ENCODE measurements at places on chromosomes 5 and 9.

GRCh38 chr9:136662656-136663581 is at the start of gene EGFL7:
Gene EGFL7, plus strand, starts transcription at chr9:136662916. Its CDS starts 5,367 bp downstream, at chr9:136668283.
- no peak for DNase-seq

GRCh38 chr5:53642061-53642460 is 81.6 kb downstream of the NDUFS4 start:
- no peak for DNase-seq

GRCh38 chr9:131422241-131422792 is 28.4 kb downstream of the PRRC2B start:
- DNase-seq = no peak

GRCh38 chr9:127129073-127129717 is 6.8 kb upstream of the ANGPTL2 start:
- DNase-seq = no peak

DNA sequence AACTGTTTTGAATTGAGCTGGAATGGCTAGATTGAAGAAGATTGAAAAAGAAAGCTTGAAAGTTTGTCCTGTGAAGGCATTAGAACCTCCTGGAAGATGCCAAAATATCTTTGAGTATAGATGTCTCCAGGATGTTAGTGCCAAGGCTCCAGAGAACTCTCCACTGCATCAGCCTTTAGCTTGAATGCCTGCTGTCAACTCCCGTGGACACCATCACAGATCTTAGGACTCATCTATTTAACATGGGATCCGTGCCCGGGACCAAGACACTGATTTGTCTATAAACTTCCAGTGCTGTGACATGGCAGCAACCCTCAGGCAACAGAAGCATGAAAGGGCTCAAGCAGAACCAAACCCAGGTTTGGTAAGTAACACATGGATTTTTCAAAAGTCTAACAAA is 670.9 kb upstream of the ST8SIA4 start:
- no peak for DNase-seq

DNA sequence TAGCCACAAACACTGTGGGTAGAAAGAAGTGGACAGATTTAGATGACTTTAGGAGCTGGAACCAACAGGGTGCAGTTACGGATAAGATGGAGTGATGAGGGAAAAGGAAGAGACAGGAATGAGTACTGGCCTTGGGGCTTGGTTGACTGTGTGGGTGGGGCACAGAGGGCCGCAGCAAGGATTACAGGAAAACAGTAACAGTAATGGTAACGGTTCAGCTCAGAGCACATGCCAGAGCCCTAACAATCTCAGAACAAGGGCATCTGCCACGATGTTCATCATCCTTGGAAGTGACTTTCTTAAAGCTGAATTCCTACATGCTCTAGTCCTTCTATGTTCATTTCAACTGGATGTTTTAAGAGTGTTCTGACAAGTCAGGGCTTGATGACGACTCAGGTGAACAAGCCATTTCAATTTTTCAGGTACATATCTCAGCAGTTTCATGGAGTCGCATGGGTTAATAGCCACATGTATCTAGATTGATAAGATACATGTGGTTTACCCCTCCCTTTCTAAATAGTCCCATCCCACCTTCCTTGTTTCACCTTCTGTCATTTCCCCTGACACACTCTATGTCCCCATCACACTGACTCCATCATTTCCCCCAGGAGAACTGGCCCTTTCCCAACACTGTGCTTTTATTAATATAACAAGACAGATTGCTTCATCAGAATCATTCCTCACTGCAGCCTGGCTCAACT is 65.0 kb downstream of the CEMIP2 start:
- no peak for DNase-seq

DNA sequence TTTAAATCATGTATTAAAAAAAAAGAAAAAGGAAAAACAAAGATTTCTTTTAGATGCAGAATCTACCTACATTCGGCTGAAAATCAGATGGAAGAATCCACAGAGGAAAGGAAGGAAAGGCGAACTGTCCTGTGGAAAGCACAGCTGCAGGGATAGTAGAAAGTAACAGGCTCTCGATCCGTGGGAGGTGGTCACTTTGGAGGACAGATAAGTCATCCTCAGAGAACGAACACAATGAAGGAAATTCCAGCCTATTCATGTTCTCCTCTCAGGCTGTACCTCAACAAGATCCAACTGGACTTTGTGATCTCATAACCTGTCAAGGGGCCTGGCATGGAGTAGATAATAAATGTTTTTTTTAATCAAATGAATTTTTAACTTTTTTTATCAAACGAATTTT is 72.8 kb downstream of the NR6A1 start:
- DNase-seq = peak; percentile 75

GRCh38 chr5:60295423-60295822 is 401.9 kb upstream of the PDE4D start:
- peak; percentile 50 for DNase-seq

- no peak for DNase-seq
These were observed 50.3 kb downstream of the ALG2 start for GRCh38 chr9:99171225-99172123.

DNA sequence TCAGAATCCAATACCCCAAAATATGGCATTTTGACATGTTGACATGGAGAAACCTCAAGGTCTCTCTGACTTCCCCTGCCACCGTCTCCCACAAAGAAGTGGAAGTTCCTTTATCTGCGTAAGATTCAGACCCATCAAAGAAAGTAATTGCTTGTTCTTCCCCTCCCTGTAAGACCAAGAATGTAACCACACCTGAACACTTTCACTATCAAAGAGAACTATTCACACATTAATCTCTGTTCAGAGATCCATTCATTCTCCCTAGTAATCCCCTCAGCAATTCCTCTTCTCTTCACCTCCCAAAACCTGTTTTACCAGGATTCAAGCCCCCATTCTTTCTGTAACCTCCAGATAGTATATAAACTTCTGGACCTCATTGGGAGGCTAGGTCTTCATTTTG is 4.1 kb upstream of the SLC1A1 start:
- no peak for DNase-seq

DNA sequence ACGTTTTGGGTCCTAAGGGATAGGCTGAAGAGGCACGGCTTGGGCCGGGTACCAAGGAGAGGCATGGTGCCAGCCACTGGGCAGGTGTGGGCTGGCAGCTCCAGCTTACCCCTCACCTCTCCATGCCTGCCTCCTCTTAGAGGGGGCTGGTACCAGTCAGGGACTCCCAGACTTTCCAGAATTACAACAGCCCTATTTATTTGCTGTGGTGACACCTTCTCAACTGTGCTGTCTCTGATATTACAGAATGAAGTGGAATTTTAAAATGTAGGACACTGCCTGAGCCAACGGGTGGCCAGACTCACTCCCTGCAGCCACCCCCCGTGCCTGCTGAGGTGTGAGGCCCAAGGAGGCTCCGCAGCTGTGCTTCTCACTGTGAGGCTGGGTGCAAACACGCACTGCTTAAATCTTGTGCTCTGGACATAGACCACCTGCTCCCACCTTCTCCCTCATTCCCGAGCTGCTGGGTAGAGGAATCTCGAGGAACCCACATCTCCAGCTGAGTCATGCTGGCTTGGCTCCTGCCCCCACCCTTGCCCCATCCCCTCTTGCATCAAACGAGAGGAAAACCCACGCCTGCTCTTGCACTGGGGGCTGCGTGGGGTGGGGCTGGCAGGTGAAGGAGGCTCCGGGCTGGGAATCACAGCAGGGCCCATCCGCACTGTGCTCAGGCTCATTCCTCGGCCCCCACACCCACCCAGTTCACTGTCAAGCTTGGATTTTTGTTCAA is 47.9 kb downstream of the PRRT1B start:
- no peak for DNase-seq

GRCh38 chr5:173812811-173813550 is 75.2 kb upstream of the CPEB4 start:
- no peak for DNase-seq

DNA sequence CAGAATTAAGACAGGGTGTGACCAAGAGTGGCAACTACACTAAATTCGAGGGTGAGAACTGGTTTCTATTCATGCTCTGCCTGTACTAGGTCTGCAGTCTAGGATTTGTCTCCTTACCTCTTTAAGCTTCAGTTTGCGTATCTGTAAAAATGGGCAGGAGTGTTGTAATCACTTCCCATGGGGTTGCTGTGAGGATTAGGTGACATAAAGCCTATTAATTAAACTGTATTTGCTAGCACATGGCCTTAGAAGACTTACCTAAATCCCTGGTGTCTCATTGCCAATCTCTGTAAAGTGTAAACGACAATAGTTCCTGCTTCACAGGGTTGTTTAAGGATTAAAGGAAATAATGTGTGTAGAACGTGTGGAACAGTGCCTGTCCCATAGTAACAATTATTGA is 193.6 kb downstream of the DRD1 start:
- no peak for DNase-seq

DNA sequence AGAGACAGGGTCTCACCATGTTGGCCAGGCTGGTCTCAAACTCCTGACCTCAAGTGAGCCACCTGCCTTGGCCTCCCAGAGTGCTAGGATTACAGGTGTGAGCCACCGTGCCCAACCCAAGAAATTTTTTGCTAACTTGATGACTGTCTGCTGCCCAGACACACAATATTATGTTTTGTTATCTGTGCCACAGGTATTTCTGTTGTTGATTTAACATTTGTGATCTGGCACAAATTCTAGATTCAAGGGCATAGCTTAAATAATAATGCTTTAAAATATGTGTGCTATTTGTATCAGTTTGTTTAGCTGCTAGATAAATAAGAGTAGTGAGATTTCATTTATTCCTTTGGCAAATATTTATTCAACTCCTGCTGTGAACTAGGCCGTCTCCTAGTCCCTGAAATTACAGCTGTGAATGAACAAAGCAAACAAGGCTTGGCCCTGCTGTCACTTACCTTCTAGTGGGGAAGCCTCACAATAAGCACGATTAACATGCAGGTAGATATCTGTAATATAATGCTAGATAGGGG is 35.3 kb downstream of the GAPVD1 start:
- no peak for DNase-seq

- DNase-seq = peak; percentile 12
These were observed 31.7 kb downstream of the GPR21 start for GRCh38 chr9:123065196-123065595.

DNA sequence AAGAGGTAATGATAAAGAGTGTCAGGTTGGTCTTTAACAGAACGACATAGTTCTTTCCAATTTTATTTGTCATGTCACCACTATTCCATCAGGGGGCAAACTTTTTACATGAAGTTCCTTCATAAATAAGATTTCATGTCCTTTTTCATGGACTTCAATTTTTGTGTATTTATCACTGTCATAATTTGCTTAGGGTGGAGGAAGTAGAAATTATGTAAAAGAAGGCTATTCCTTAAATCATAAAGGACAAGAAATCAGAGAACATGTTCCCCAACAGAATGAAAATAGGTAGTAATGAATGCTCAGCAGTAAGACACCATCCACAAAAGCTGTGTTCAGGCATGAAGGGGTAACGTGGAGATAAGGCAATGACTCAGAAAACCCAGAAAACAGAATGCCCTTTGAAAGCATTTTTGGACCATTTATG is 72.7 kb downstream of the ZFAND5 start:
- peak; percentile 31 for DNase-seq

GRCh38 chr9:121851641-121852091 is 200.2 kb downstream of the DAB2IP start:
- no peak for DNase-seq

DNA sequence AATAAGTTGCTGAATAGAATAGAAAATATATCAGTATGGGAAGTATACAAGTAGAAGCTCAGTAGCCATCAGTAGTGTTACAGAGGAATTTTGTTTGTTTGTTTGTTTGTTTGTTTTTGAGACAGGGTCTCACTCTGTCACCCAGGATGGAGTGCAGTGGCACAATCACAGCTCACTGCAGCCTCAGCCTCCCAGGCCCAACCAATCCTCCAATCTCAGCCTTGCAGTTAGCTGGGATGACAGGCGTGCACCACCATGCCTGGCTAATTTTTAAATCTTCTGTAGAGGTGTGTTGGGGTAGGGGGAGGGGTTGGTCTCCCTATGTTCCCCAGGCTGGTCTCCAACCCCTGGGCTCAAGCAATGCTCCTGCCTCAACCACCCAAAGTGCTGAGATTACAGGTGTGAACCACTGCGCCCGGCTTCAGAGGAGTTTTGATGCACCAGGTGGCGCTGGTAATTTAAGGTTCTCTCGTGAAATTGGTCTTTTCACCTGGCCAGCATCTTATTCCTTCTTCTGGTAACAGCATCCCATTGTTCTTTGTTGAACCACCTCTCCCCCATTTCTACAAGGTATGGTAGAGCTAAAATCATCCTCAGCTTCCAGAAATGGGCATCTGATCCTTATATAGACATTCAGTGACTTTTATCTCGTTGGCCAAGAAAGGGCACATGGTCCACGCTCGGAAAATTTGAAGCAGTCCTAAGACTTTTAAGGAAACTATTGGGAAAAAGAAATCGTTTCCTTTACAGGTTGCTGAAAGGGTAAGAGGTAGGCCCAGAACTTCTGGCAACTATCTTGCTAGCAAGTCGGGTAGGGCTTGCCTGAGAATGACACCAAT is 157.1 kb downstream of the ARRDC3 start:
- DNase-seq = no peak

- DNase-seq = no peak
These were observed 28.7 kb upstream of the ECM2 start for GRCh38 chr9:92564504-92564903.

DNA sequence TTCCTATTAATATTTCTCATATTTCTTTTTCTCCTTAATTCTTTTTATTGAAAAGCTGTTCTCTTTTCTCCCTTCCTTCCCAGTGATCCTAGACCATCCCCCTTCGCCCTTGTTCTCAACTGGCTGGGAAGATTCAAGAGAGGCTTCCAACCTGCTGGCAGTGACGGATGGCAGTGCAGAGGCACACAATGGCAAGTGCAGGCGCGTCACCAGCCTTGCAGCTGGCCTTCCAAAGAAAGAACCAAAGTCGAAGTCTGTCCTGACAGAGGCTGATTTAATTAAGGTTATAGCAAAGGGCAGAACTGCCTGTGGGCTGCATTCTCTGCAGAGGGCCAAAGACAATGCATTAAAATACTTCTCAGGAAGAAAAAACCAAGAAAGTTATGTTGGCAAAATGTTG is 7.4 kb downstream of the CEMIP2 start:
- DNase-seq = no peak

DNA sequence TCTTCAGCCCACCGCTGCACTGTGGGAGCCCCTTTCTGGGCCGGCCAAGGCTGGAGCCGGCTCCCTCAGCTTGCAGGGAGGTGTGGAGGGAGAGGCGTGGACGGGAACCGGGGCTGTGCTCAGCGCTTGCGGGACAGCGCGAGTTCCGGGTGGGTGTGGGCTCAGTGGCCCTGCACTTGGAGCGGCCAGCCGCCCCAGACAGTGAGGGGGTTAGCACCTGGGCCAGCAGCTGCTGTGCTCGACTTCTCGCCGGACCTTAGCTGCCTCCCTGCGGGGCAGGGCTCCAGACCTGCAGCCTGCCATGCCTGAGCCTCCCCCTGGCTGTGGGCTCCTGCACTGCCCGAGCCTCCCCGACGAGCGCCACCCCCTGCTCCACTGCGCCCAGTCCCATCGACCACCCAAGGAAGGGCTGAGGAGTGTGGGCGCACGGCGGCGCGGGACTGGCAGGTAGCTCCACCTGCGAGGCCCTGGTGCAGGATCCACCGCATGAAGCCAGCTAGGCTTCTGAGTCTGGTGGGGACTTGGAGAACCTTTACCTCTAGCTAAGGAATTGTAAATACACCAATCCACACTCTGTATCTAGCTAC is 92.9 kb upstream of the MAST4 start:
- no peak for DNase-seq
